ENCODE measurements at places on chromosomes 2 and 18.
A peak's percentile ranks its signal among the peaks of the same experiment; 100 is the strongest.

DNA sequence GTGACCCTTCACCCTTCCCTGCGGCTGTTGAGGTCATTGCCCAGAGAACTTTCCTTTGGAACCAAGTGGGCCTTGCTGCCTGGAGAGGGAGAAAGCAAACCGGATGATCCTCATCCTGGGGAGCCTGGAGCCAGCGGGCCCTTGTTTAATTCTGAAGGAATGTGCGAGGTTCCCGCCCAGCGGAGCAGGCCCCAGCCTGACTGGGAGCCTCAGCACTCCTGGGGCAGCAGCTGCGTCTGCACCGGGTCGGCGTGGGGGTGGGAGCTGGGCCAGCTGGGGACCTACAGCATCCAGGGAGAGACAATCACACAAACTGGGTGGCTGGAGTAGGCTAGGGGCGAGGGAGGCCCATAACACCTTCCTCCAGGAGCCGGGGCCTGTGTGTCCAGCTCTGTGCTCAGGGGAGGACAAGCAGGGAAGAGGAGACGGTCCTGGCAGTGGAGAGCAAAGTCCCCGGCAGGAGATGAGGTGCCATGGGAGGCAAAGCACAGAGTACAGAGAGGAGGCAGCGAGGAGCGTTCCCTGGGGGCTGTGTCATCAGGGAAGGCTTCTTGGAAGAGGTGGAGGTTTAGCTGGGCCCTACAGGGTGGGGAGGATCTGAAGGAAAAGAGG, 61.9 kb upstream of the HAAO start:
- H3K27ac ChIP-seq: no peak overlapping the region
- H3K27me3 ChIP-seq: no peaks in the 10 kb centered on the region

- H3K36me3 ChIP-seq: no peaks in the 10 kb centered on the region
- peaks cover 9% of the 10 kb centered on the region for H3K4me1 ChIP-seq
- H3K27me3 ChIP-seq: no peaks in the 10 kb centered on the region
- peak overlapping the region; percentile 83 for H3K27ac ChIP-seq
- no peak overlapping the region for H3K4me3 ChIP-seq
These were observed 711 bp downstream of the GPR17 start for GRCh38 chr2:127646487-127647241.

DNA sequence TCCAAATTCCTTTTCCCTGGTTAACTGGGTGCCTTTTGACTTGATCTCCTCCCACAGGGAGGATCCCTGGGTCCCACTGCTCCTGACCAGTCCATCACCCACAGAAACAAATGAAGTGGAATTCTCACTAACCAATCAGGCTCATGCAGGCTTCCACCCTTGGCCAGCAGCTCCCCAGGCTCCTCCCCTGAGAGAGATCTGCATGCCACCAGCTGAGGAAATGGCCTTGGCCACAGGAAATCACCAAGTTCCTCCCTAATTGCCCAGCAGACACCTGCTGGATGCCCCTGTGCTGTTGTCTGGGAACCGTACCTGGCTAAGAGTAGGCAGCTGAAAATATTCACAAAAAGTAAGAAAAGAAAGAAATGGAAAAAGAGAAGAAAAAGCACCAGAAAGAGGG, 207.4 kb downstream of the NCK2 start:
- no peaks in the 10 kb centered on the region for H3K27me3 ChIP-seq
- H3K4me1 ChIP-seq: no peaks in the 10 kb centered on the region
- H3K36me3 ChIP-seq: no peaks in the 10 kb centered on the region
- no peak overlapping the region for H3K4me3 ChIP-seq
- DNase-seq: no peak
- no peak overlapping the region for H3K27ac ChIP-seq

DNA sequence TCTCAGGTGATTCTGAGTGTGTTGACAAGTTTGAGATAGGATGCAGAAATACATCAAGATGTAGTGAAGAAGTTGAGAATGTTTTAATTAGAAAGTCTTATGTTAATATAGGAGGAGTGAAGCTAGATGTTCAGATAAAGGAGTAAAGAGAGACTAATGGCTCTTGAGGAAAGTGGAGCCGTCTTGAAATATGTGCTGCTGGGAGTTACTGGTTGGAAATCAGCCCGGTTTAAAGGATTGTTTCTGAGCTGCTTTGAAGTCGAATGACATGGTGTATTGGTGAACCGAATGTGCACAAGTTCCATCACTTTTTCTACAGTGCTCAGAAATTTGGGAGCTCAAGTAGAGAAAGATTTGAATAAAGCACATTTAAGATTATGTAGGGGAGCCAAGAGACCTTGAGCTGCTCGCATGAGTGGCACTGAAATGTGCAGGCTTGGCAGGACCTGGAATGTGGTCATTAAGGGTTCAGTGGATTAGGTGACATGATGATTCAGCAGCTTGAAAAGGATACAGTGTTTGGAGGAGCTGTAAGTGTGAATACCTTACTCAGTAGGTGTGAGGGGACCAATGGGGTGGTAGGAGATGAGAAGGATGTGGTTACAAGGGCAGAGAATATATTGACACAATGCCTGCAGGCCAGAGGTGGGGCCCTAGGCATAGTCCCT, 68.6 kb downstream of the CAB39 start:
- H3K27me3 ChIP-seq: no peaks in the 10 kb centered on the region
- H3K4me3 ChIP-seq: no peak overlapping the region
- no peak for DNase-seq

DNA sequence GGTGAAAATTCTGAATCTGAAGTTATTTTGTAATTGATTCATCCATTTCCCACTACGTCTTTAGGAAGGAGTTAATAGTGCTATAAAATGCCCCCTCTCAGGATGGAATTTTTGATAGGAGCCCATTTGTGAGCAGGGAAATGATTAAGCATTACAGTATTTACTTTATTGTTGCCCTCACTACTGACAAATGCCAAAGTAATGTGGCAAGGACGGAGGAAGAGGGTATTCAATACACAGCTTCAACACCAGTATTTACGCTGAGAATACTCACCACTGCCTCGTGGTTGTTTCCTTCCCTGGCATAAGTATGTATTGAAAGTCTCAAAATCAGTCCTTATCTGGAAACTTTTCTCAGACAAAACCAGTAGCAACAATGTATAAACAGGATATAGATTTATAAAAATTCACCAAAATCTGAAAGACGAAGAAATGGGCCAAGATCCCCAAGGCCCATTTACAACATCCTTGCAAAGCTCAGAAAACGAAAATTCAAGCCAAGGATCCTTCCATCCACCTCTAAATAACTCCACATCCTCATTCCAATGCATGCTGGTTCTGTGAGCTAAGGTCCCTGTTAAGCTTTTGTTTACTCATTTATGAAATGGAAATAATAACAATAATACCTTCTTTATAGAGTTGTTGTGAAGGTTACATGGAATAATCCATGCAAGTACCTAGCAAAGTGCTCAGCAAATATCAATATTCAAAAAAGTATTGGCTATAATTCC, 29.3 kb downstream of the FEZ2 start:
- H3K27me3 ChIP-seq: no peaks in the 10 kb centered on the region
- H3K36me3 ChIP-seq: peaks cover 10% of the 10 kb centered on the region
- no peak overlapping the region for H3K27ac ChIP-seq
- H3K4me3 ChIP-seq: no peak overlapping the region
- no peak for DNase-seq

GRCh38 chr2:27795868-27796277, 24.4 kb downstream of the MRPL33 start:
- no peak overlapping the region for H3K4me3 ChIP-seq
- no peaks in the 10 kb centered on the region for H3K36me3 ChIP-seq
- no peaks in the 10 kb centered on the region for H3K27me3 ChIP-seq
- H3K27ac ChIP-seq: peak overlapping the region; percentile 8
- peaks cover 9% of the 10 kb centered on the region for H3K4me1 ChIP-seq
- DNase-seq: no peak

DNA sequence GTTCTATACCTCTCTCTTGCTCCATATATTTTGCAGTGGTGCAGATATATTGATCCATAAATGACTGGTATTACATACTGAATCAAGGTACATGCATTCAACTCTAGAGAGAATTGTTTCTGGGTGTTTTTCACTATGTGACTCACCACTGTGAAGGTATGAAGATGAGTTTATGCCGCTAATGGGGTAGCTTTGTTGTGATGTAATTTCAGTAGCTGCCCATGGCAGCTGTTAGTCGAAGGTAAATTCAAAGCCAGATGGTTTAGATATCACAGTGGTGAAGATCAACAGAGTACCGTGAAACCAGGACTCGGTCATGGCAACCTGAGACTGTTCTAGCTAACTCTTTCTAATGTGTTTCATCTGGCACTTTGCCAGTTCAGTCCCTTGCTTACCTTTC, 50.4 kb downstream of the PKP4 start:
- no peaks in the 10 kb centered on the region for H3K27me3 ChIP-seq
- H3K4me1 ChIP-seq: peaks cover 24% of the 10 kb centered on the region
- H3K36me3 ChIP-seq: no peaks in the 10 kb centered on the region

GRCh38 chr2:168156661-168157060, 90.7 kb downstream of the STK39 start:
- H3K4me3 ChIP-seq: no peak overlapping the region
- no peak for DNase-seq
- no peaks in the 10 kb centered on the region for H3K27me3 ChIP-seq
- peaks cover 2% of the 10 kb centered on the region for H3K4me1 ChIP-seq
- H3K27ac ChIP-seq: peak overlapping the region; percentile 58

GRCh38 chr2:38783586-38783985, 5.6 kb downstream of the GEMIN6 start:
- H3K4me1 ChIP-seq: peaks cover 16% of the 10 kb centered on the region
- no peak for DNase-seq
- no peaks in the 10 kb centered on the region for H3K27me3 ChIP-seq
- no peaks in the 10 kb centered on the region for H3K36me3 ChIP-seq
- H3K4me3 ChIP-seq: no peak overlapping the region
- no peak overlapping the region for H3K27ac ChIP-seq

DNA sequence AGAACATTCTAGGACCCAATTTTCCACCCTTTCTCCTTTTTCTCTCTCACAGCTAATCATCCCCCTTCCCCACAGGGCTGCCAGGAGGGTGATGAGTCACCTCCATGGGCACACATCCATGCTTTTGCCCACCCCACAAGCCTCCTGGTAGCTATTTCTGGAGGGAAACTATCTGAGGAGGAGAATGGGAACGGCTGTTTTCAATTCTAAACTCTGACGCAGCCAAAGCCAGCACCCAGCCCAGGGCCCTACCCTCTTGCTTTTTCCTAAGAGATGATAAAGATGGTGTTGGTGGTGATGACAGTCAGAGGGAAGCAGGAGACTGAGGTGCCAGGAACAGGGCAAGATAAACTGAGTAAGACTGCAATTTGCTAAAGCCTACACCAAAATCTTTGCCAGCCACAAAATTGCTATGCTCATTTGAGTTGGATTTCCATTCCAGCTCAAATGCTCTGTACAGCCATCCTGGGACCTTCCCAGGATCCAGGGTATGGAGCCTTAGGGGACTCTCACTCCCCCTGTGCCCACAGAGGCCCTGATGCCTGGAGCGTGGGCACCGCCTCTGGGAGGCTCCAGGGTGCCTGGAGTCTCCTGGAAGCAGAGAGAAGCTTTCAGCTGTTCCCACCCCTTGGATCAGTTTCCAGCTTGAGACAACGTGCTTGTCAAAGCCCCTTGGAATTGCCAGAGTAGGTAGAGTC, 62.0 kb upstream of the FZD7 start:
- peaks cover 38% of the 10 kb centered on the region for H3K4me1 ChIP-seq
- no peak overlapping the region for H3K4me3 ChIP-seq
- H3K36me3 ChIP-seq: no peaks in the 10 kb centered on the region
- H3K27me3 ChIP-seq: no peaks in the 10 kb centered on the region

DNA sequence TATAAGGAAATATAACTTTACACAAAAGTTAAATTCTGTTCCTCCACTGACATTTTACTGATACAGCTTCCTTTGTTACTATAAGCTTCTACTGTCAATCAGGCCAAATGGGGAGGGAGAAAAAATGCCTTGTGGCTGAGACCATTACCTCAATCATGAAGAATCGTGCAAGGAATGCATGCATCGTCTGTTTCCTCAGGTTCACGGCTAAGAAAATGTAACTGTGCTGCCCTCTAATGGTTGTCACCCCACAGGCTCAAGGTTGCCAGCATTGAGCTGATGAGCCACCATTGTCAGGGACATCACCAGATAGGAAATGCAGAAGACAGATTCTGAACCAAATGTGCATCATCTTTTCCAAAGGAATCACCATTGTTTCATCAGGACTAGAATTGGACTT, 426.9 kb downstream of the CDH2 start:
- H3K27ac ChIP-seq: no peak overlapping the region
- no peaks in the 10 kb centered on the region for H3K36me3 ChIP-seq

DNA sequence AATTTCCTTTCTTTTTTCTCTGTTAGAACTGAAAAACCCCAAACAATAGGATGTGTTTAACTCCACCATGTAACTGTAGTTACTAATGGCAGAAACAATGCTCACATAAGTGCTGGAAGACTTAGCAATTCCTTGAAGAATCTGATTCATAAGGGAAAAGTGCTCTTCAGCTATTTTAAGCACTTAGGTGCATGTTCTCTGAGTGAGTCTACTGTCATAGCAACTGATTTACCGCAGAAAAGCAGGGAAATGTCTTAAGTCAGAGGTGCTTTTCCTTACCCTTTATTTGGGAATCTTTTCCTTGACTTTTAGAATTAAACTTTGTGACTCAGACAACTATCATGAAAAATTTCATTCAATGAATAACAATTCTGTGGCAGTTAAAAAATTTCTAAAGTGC, 65.4 kb upstream of the NABP1 start:
- H3K4me1 ChIP-seq: no peaks in the 10 kb centered on the region
- H3K36me3 ChIP-seq: no peaks in the 10 kb centered on the region
- H3K27ac ChIP-seq: no peak overlapping the region
- no peak for DNase-seq
- no peak overlapping the region for H3K4me3 ChIP-seq

- DNase-seq: peak; percentile 65
- H3K36me3 ChIP-seq: no peaks in the 10 kb centered on the region
- no peaks in the 10 kb centered on the region for H3K4me1 ChIP-seq
- no peak overlapping the region for H3K4me3 ChIP-seq
- no peaks in the 10 kb centered on the region for H3K27me3 ChIP-seq
- H3K27ac ChIP-seq: no peak overlapping the region
These were observed 29.3 kb upstream of the DUSP2 start for GRCh38 chr2:96174251-96175144.

- no peak overlapping the region for H3K27ac ChIP-seq
- peaks cover 54% of the 10 kb centered on the region for H3K4me1 ChIP-seq
- H3K36me3 ChIP-seq: no peaks in the 10 kb centered on the region
These were observed 221.2 kb downstream of the PIEZO2 start for GRCh38 chr18:10928011-10928771.

GRCh38 chr2:225069966-225070365, 27.7 kb upstream of the DOCK10 start:
- H3K27ac ChIP-seq: no peak overlapping the region
- DNase-seq: no peak
- no peaks in the 10 kb centered on the region for H3K27me3 ChIP-seq
- no peaks in the 10 kb centered on the region for H3K4me1 ChIP-seq
- H3K36me3 ChIP-seq: no peaks in the 10 kb centered on the region
- H3K4me3 ChIP-seq: no peak overlapping the region

- H3K27me3 ChIP-seq: no peaks in the 10 kb centered on the region
- H3K4me3 ChIP-seq: no peak overlapping the region
- H3K27ac ChIP-seq: no peak overlapping the region
- DNase-seq: no peak
- H3K4me1 ChIP-seq: peaks cover 32% of the 10 kb centered on the region
- no peaks in the 10 kb centered on the region for H3K36me3 ChIP-seq
These were observed 231.9 kb upstream of the FN1 start for GRCh38 chr2:215667585-215668377.

GRCh38 chr2:55587-56448, 9.5 kb upstream of the FAM110C start:
- DNase-seq: no peak
- H3K27ac ChIP-seq: no peak overlapping the region
- no peaks in the 10 kb centered on the region for H3K36me3 ChIP-seq
- H3K4me1 ChIP-seq: no peaks in the 10 kb centered on the region
